ENCODE measurements at places on chromosomes 3 and 15.

- peak; percentile 49 for DNase-seq
Measured at GRCh38 chr3:106206146-106206545, 337.3 kb upstream of the CBLB start.

- DNase-seq = no peak
Measured at GRCh38 chr3:42102571-42102970, 11.4 kb downstream of the TRAK1 start.

DNA sequence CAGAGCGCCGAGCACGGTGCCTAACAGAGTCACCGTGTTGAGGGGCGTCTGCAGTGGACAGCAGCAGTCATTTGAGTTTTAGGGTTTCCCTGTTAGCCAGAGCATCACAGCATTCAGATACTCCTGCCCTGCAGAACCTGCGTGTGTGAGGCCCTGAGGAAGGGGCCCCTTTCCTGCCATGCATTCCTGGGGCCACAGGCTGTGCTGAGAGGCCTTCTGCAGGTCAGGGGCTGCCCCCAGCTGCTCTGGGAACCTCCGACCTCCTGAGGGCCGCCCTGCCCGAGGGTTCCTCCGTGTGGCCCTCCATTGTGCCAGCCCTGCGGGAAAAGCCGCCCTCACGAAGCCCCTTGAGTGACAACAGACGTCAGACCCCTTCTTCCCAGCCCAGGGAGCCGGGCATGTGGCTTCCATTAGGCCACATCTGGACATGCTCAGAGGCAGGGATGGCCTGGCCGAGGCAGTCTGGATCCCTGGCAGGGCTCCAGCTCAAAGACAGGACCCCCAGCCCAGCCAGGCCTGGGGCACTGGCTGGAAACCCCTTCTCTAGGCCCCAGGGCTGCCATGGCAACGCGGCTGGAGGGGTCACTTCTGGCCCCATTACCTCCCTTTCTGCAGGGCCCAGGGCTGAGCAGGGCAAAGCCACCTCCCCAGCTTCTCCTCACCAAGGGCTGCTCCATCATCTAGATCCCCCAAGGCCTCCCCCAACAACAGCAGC is 25.3 kb downstream of the FBLN2 start:
- DNase-seq = no peak

DNA sequence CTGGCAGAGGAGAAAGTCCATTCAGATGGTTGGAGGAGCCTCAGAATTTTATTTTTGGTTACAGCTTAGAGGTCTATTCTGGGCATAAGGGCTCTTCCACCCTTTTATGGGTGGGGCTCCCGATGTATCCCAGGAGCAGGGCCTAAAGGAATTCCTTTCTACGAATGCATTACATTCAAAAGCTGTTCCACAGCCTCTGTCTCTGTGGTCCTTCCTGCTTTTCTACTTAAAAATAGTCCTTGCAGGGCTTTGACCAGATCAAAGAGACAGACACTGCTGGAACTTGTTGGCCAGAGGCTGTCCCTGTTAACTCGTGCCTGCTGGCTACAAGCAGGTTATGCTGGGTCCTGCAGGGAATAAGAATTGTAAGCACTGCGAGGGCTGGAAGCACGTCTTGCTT is 14.4 kb upstream of the NOX5 start:
- DNase-seq = no peak

DNA sequence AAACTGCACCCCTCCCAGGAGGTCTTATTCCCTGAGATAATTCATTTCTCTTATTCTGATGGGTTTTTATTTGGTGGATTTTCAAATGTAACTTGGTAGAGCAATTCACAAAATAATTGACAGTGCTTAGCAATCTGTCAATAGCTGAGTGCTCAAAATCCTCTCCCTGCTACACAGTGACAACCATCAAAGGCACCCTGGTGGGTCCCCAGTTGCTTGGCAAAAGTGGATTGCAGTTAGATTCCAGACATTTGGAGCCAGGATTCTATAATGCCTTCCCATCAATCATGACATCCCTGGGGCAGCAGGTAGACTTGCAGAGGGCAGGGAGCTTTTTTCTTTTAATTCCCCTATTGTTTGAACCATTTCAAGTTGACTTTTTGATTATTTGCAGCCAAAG is 59.0 kb downstream of the FHIT start:
- no peak for DNase-seq

GRCh38 chr15:100334905-100335304 is 6.9 kb downstream of the ADAMTS17 start:
- DNase-seq = no peak

GRCh38 chr3:73653351-73653750 is 28.6 kb upstream of the PDZRN3 start:
- no peak for DNase-seq

- DNase-seq = no peak
Measured at GRCh38 chr3:151890721-151891141, 17.3 kb downstream of the SUCNR1 start.

- no peak for DNase-seq
Measured at GRCh38 chr3:71961378-71961777, 176.4 kb upstream of the PROK2 start.

GRCh38 chr3:101836652-101837598 is 12.4 kb upstream of the NFKBIZ start:
- DNase-seq = no peak

DNA sequence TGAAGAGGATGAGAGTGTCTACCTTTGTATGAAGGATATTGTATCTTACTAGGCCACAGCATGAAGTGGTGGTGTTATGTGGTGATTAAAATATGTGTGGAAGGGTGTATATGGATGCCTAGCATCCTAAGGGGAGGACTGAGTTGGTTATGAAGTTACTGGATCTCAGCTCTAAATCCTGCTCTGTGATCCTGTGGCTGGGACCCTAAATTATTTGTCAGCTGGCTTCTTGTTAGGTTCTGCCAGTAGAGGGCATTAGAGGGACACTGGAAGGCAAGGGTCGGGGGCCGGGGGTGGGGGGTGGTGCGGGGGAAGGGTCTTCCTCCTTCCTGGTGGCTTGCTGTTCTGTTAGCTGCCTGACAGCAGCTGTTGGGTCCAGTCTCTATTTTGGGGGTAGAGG is 34.9 kb downstream of the MORF4L1 start:
- DNase-seq = no peak

DNA sequence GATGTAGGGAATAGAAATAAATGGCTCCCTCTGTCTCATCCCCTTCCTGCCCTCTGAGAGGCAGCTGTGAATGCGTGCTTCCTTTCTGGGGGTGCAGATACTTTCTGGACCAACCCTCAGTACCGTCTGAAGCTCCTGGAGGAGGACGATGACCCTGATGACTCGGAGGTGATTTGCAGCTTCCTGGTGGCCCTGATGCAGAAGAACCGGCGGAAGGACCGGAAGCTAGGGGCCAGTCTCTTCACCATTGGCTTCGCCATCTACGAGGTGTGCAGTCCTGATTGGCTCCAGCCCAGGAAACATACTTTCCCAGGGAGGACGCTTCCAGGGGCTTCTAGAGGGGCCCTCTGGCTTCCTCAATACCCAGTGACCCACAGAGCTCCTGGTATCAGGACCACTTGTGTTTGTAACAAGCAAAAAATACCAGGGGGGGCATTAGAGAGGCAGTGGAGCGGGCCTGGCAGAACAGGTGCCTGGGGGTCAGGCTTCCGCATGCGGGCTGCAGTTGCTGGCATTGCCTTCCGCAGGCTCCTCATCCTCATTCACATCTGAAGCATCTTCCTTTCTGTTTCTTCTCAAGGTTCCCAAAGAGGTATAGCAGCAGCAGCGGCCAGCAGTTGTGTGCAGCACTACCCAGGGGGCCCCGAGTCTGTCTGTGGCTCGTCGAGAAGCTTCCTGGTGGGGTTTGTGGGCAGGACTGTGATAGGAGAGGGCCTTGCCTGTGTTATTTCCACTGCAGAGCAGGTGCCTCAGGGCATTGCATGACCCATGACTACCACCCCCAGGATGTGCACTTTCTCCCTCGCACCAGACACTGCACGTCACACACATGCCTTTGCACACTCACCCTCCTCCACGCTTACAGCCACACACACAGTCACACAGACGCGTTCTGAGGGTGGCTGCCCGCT is 42.5 kb downstream of the CAPN3 start:
- no peak for DNase-seq

GRCh38 chr15:48112242-48112641 is 8.5 kb upstream of the SLC24A5 start:
- DNase-seq = no peak

GRCh38 chr15:98062869-98063268 is 102.4 kb downstream of the ARRDC4 start:
- DNase-seq = no peak

DNA sequence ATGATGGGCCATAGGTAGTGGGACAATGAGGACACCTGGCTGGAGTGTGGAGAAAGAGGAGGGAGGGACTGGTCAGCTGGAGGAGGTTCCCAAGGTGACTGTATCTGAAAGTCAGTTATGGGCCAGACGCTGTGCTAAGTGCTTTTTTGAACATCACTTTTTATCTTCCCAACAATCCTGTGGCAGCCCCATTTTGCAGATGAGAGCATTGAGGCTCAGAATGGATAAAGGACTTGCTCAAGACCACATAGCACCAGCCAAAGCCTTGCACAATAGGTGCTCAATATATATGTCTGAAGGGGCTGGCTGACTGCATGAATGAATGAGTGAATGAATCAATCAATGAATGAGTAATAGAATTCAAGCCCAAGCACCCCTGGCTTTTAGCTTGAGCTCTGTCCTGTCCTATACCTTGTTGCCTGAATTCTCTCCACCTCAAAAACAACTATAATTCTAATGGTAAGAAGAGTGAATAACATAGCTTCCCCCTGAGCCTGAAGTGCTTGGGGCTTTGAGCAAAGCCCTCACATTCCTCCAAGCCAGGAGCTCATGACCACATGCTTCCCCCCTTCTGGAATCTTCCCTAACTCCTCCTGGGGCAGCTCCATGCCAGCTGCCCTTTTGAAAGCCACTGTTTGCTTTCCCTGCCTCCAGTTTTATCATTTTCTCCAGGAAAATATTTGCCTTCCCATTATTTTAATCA is 150.9 kb downstream of the RPLP1 start:
- no peak for DNase-seq

DNA sequence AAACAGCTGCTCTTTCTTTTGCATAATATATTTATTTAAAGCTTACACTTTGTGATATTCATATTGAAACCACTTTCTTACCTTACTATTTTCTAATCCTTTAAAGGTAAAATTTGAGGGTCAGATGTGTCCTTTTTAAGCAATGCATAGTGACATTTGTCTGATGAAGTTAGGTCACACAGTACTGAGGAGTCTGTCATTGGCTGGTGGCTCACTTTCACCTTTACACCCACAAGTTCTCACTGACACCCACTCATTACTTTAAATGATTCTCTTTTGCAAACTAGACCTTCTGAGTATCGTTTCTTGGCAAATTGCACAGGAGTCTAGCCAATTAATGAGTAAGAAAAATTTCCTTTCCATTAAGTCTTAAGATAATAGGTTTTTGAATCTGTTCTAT is 758.3 kb upstream of the ARPP21 start:
- DNase-seq = no peak

- DNase-seq = no peak
Measured at GRCh38 chr15:100220058-100220768, 121.6 kb downstream of the ADAMTS17 start.

DNA sequence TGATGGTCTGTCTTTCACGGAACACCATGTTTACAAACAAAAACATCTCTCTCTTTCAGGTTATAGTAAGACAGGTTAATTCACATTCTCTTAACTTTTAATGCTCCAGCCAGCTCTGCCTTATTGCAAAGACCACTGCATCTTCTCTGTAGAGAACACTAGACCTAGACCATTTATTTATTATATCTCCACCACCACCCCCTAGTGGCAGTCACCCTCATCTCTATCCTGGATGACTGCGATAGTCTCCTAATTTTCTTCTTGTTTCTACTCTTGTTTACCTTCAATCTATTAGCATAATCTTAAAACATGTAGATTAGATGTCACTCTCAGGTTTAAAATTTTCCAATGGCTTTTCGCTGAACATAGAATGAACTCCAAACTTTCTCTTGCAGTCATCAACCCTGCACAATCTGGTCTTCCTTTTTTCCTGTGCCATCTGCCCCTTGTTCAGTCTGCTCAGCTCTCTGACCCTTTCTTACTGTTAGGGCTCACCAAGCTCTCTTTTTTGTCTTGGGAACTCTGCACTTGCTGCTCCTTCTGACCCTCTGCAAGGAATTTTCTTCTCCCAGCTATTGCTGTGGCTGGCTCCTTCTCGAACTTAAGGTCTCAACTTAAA is 155.6 kb downstream of the SQOR start:
- no peak for DNase-seq

- DNase-seq = no peak
Measured at GRCh38 chr3:21260507-21260906, 490.5 kb downstream of the ZNF385D start.

DNA sequence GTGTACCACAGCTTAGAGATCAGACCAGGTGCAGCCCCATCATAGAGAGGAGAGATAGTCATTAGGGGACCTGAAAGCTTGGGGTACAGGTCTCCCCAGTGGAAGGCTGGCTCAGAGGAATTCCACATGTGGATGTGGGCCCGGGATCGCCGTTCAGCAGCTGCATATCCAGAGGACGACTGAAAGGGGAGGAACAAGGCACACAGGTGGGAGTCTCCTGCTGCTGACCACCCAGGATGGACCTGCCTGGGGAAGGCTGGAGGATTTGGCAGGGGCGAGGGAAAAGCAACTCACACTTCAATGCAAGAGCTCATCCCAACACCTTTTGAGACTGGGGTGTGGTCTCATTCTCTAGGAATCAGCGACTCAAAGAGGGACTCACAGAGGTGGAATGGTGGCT is 25.0 kb upstream of the MRPS22 start:
- DNase-seq = no peak

- no peak for DNase-seq
Measured at GRCh38 chr15:99361545-99362185, 110.4 kb downstream of the LRRC28 start.

DNA sequence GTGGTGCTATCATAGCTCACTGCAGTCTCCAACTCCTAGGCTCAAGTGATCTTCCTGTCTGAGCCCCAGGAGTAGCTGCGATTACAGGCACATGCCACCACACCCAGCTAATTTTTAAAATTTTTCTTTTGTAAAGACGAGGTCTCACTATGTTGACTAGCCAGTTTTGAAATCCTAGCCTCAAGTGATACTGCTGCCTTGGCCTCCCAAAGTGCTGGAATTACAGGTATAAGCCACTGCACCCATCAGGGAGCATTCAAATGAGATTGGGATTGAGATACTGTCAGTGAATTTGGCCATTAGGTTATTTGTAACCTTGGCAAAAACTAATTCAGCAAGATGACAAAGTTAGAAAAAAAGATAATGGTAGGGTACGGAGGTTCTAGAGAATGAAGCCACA is 21.7 kb downstream of the EDC3 start:
- DNase-seq = no peak

DNA sequence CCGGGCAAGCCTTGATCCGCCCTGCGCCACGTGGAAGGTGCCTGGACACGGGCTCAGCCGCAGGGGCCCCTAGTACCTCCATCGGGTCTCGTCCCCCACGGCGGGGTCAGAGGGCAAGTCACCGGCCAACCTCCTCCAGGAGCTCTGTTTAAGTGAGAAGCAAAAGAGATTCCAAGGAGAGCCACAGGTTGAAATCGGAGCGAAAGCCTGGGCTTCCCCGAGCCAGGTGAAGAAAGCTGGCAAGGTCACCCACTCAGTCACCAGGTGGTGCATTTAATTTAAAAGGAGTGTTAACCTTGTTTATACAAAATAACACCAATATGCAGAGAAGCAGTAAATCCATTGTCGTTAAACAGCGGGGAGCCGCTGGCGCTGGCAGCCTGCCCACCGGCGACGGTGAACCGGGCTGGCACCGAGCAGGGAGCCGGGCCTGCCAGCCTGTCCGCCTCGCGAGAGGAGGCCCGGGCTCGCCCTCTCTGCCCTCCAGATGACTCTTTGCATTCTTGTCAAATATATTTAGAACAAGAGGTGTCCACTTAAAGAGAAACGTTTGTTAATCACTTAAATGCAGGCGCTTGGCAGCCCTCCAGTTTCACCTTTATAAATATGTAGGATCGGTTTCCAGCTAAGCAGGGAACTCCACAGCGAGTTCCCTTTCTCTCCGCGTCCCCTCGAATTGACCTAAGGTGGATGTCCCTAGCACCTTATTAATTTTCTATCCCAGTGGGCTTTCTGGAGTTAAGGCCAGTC is 277.3 kb upstream of the NR2F2 start:
- no peak for DNase-seq

Data from left renal pelvis (tissue), 4 donors.